ENCODE measurements at places on chromosomes 13 and 19. TPM values are rescaled to one million over a fixed set of nuclear protein-coding genes. Genes with fewer than 3 reads are reported as not detected.

Gene UQCRFS1
- 33.6 TPM for total RNA-seq

GRCh38 chr19:29833614-29834261 is 21.9 kb downstream of the CCNE1 start:
- no peak for DNase-seq

DNA sequence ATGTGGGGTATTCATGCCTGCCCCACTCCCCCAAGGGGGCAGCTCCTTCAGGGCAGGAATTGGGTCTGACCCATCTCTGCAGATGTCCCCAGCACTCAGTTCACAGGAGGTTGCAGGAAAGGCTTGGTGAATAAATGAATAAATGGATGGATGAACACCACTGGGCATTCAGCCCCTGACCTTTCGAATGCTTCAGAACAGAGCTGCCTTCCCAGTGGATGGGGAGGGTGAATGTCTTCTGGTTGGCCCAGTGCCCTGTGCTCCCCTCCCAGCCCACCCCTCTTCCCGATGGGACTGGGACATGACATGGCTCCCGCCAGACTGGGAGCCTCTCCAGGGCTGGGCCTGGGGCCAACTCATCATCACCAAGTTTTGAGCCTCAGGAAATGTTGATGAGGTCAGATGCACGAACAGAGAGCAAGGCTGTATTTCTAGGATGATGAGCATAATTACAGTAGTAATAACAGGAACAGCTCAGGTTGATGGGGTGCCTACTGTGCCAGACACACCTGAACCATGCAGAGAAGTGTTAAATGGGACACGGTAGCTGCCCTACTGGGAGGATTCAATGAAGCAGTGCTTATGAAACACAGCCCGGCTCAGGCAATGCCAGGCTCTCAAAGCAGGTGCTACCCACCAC is 25.7 kb downstream of the VRK3 start:
- DNase-seq: no peak

DNA sequence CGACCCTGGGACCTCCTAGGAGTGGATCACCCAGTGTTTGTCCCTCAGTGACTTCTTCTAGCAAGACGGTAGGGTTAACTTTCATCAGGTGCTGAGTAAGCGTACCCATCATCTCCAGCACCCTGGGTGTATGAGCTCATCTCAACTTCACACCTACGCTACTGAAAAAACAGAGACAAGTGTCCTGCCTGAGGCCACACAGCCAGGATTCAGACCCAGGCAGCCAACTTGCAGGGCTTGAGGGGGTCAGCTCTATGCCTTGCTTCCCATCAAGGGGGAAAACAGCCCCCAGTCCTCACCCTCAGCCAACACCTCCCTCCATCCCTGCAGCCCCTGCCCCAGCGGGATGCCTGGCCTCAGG is 4.6 kb downstream of the TLE2 start:
- no peak for DNase-seq

All from activated CD8-positive, alpha-beta memory T cell treated with anti-CD3 and anti-CD28 coated beads, Interleukin-2, amount 10 ng/mL, durations not matched to agents 7 days and 5 days (primary cell).